ENCODE measurements at places on chromosomes 4 and X. TPM values are rescaled to one million over a fixed set of nuclear protein-coding genes. Genes with fewer than 3 reads are reported as not detected.
A peak's percentile ranks its signal among the peaks of the same experiment; 100 is the strongest.

DNA sequence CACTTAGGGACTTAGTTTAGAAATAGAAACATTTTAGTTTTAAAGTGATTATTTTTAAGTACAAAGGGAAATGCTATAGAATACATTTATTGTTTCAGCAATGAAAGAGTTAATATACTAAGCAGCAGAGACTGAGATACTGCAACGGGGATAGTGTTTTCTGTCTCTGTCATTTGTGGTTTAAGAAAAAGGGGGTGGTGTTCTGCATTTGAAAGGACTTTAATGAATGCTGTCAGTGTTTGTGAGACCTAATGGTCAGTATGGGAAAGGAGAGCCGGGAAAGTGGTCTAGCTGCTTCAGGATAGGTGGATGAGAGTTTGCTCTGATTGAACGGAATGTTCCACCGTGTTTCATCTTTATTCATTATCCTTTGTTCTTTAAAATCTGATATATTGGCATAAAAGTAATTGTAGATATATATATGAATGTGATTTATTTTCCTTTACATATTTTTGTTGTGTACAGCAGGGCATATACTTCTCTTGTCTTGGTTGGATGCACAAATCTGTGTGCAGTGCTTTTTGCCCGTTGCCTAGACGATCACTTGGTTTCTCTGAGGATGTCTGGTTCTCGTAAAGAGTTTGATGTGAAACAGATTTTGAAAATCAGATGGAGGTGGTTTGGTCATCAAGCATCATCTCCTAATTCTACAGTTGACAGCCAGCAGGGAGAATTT, at the start of gene KLHL5:
TSS of gene KLHL5 (plus strand) at position 139 of the 676 bp plus-strand sequence. CDS start at position 560, 421 bp downstream.
- H3K27ac ChIP-seq: no peak within 1 kb of the TSS
- H3K4me3 ChIP-seq: no peak within 1 kb of the TSS
- no peaks in the 10 kb centered on the region for H3K36me3 ChIP-seq
- H3K27me3 ChIP-seq: no peaks in the 10 kb centered on the region

DNA sequence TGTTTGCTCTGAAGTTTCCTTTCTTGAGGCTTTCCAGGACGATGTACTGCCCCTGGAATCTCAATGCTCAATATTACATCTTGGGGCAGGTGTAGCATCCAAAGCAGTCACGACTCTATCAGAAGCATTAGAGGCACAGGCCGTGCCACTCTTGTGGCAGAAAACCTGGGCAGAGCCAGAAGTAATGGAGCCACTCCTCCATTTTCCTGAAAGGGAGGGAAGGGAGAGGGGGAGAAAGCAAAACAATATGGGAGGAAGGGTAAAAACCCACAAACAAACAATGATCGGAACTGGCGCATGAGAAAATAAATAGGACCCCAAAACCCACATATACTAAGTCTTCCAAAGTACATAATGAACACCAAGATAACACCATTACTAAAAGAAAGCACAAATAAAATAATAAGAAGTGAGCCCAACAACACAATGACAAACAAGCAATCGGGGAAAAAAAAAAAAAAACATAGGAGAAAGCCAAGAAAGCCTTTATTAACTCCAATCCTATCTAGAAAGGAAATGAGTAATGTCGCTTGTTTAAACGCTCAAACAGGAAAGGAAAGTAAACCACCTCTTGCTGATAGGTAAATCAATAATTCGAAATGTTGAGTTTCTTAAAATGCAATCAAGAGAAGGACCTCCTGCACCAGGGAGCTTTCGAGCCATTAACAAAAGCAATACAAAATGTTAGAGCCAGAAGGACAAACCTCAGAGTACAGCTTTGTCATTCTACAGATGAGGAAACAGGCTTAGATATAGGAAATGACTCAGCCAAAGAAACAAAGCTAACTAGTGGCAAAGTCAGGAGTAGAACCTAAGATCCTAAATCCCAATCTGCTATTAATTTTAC, 117.4 kb downstream of the ATRX start:
- H3K36me3 ChIP-seq: no peaks in the 10 kb centered on the region
- H3K27ac ChIP-seq: peak overlapping the region; percentile 35
- H3K4me1 ChIP-seq: peaks cover 4% of the 10 kb centered on the region
- H3K27me3 ChIP-seq: no peaks in the 10 kb centered on the region

DNA sequence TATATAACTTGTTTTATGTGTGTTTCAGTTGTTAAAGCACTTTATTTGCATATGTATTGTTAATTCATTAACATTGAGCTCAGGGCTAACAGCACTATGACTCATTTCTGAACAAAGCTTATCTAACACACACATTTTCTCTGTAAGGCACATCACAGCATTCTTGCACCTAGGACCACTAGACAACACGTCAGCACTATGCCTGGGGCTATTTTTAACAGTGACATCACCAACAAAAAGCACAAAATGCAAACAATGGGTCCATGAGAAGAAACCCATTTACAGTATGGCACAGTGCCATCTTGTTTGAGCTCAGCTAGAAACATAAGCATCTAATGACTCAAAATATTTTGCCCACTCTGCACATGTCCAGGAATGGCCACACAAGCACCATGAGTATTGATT, 124.4 kb downstream of the RELL1 start:
- no peak overlapping the region for H3K4me3 ChIP-seq
- H3K4me1 ChIP-seq: no peaks in the 10 kb centered on the region
- no peak for DNase-seq
- H3K27ac ChIP-seq: no peak overlapping the region
- peaks cover 6% of the 10 kb centered on the region for H3K27me3 ChIP-seq

DNA sequence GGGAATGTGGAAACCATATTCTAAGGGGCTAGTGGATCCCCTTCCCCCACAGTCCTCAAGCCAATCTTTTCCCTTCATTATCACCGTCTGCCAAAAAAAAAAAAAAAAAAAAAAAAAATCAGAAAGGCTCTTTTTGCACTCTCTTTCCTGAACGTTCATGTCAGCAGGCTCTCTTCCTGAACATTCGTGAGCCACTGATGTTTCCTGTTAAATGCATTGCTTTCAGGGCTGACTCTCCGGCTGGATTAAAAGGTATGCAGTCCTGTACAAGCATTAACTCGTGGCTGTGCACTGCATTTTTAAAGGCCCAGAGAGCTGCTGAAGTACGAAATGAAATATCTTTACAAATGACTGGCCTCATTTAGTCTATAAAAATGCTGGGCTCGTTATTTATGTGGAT, 34.0 kb upstream of the TSPAN5 start:
- no peak overlapping the region for H3K27ac ChIP-seq
- H3K4me3 ChIP-seq: no peak overlapping the region
- H3K4me1 ChIP-seq: peaks cover 18% of the 10 kb centered on the region
- DNase-seq: no peak
- H3K27me3 ChIP-seq: no peaks in the 10 kb centered on the region

DNA sequence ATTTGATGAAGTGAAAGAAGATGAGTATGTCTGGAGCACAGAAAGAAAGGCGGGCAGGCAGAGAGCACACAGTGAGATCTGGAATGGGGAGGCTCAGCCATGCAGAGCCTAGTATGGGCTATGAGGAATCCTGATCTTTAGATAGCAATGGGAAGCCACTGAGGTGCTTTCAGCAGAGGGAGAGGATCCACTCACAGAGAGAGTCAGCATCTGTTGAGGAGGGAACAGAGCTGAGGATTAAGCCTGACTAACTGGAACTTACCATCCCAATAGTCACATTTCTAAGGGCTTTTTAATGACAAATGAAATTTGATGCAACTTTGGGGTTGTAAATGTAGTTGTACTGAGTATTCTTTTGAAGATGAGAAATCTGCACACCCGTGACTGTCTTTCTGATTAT, 20.6 kb upstream of the FGFBP2 start:
- peaks cover 4% of the 10 kb centered on the region for H3K4me1 ChIP-seq
- peaks cover 25% of the 10 kb centered on the region for H3K27me3 ChIP-seq
- no peak overlapping the region for H3K27ac ChIP-seq
- H3K36me3 ChIP-seq: no peaks in the 10 kb centered on the region
- DNase-seq: no peak

GRCh38 chr4:140602714-140603113, 34.0 kb upstream of the UCP1 start:
- H3K4me1 ChIP-seq: no peaks in the 10 kb centered on the region
- H3K27me3 ChIP-seq: peaks cover 35% of the 10 kb centered on the region
- H3K27ac ChIP-seq: no peak overlapping the region

GRCh38 chrX:74405973-74406489, 15.3 kb upstream of the SLC16A2 start:
- no peak for DNase-seq
- no peak overlapping the region for H3K27ac ChIP-seq
- H3K27me3 ChIP-seq: peaks cover 22% of the 10 kb centered on the region
- H3K4me3 ChIP-seq: no peak overlapping the region
- H3K36me3 ChIP-seq: no peaks in the 10 kb centered on the region

- H3K27me3 ChIP-seq: no peaks in the 10 kb centered on the region
- no peak overlapping the region for H3K27ac ChIP-seq
- no peak overlapping the region for H3K4me3 ChIP-seq
- peaks cover 28% of the 10 kb centered on the region for H3K4me1 ChIP-seq
- H3K36me3 ChIP-seq: no peaks in the 10 kb centered on the region
Measured at GRCh38 chrX:65600106-65600505, 65.5 kb upstream of the LAS1L start.

DNA sequence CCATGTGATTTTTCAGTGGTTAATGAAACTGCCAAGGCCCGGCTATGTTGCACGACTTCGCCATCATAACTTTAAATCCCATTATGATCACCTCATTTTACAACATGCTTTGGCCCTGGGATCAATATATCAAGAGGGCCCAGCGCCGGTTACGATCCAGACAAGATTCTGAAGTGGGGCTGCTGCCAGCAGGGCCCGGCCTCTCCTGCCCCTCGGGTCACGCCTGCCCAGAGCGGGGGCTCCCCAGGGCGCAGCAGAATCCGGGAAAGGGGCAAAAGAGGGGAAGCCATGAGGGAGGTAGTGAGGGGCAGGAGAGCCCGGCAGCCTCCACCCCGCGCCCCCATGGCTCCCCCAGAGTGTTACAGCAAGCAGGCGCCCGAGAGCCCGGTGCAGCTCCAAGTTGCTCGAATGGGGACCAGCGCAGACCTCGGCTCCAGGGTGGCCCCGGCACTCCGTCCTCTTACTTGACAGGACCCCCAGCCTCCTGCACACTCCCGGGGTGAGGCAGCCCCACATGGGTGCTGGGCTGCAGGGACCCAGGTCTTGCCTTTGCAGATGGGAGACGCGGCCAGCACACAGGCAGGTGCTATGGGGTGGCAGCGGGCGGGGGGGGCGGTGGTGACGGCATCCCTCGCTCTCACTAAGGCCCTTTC, 129.8 kb upstream of the NKX1-1 start:
- no peak overlapping the region for H3K4me3 ChIP-seq
- H3K36me3 ChIP-seq: no peaks in the 10 kb centered on the region
- H3K27ac ChIP-seq: no peak overlapping the region
- DNase-seq: no peak

GRCh38 chrX:119226446-119226845, 9.6 kb upstream of the PGRMC1 start:
- no peak overlapping the region for H3K4me3 ChIP-seq
- H3K36me3 ChIP-seq: no peaks in the 10 kb centered on the region
- no peaks in the 10 kb centered on the region for H3K27me3 ChIP-seq
- H3K27ac ChIP-seq: no peak overlapping the region
- H3K4me1 ChIP-seq: peaks cover 17% of the 10 kb centered on the region

- H3K4me1 ChIP-seq: no peaks in the 10 kb centered on the region
- no peak overlapping the region for H3K27ac ChIP-seq
- H3K36me3 ChIP-seq: no peaks in the 10 kb centered on the region
- H3K4me3 ChIP-seq: no peak overlapping the region
- H3K27me3 ChIP-seq: no peaks in the 10 kb centered on the region
Measured at GRCh38 chrX:30622361-30622760, 30.9 kb upstream of the GK start.

GRCh38 chrX:114774691-114775090, 190.8 kb downstream of the HTR2C start:
- H3K4me1 ChIP-seq: no peaks in the 10 kb centered on the region
- no peaks in the 10 kb centered on the region for H3K36me3 ChIP-seq
- H3K27ac ChIP-seq: no peak overlapping the region
- no peak overlapping the region for H3K4me3 ChIP-seq
- no peaks in the 10 kb centered on the region for H3K27me3 ChIP-seq

DNA sequence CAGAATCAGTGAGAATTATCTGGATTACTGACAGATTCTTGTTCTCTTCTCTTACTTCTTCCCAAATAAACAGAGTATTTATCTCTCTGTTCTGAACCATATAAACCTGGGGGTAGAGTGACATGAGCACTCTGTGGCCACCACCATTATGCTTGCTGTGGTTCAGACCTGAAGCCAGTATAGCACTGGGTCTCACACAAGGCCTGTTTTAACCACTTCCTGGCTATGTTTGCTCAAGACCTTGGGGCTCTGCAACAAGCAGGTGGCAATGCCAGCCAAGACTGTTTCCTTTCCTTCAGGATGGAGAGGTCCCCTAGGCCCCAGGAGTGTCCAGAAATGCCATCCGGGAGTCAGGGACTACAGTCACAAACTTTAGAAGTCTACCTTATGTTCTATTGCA, 21.7 kb upstream of the HEPH start:
- H3K4me1 ChIP-seq: no peaks in the 10 kb centered on the region
- H3K4me3 ChIP-seq: no peak overlapping the region
- peak; percentile 50 for DNase-seq
- no peaks in the 10 kb centered on the region for H3K36me3 ChIP-seq
- H3K27me3 ChIP-seq: no peaks in the 10 kb centered on the region

DNA sequence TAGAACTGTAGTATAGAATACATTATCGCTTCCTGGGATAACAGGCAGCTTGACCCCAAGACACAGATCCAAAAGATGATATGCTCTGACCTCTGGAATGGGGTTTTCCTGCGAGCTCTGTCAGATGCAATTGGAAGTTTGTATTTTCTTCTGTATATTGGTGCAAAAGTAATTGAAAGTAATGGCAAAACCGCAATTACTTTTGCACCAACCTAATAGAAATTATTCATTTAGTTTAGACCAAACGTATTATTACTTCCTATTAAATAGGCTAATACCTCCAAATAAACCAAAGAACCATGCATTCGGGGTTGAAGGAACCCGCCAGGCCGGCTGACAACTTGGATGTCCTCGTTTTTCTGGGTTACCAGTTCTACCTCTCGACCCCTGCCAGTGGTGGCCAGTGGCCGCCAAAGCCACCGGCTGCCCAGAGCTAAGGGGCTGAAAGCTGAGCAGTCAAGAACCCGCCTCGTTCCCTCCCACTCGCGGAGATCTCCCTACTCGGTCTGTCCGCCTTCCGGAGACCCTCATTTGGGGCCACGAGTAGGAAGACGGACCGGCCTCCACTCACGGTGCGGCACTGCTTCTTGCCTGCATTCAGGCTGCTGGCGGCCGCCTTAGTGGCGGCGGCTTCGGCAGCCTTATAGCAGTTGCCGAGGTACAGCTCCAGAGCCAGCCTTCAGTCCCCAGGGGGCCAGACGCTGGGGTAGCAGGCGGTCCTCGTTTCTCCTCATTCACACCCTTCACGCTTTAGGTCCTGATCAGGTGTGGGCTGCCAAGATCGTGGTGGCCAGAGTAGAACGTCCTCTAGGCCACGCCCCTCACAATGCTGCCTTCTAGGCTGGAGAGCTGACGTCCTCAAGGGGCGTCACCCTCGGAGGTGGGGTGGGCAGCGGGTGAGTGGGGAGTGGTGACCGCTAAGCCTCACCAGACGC, 121.9 kb downstream of the RBMX2 start:
- no peak overlapping the region for H3K27ac ChIP-seq
- H3K27me3 ChIP-seq: no peaks in the 10 kb centered on the region
- no peaks in the 10 kb centered on the region for H3K4me1 ChIP-seq
- H3K36me3 ChIP-seq: no peaks in the 10 kb centered on the region
- no peak for DNase-seq

- DNase-seq: no peak
- no peak overlapping the region for H3K4me3 ChIP-seq
- H3K36me3 ChIP-seq: no peaks in the 10 kb centered on the region
Measured at GRCh38 chr4:106034220-106034619, 138.9 kb downstream of the NPNT start.

The IL13RA2 gene
- total RNA-seq: 1.1 TPM

The RBMXL3 gene
- total RNA-seq: not detected

The SPANXB1 gene
- total RNA-seq: not detected

The SMIM9 gene
- not detected for total RNA-seq

The GBA3 gene
- not detected for total RNA-seq

Data from osteoblast (primary cell).